ENCODE measurements at places on chromosomes 6 and 20. TPM values are rescaled to one million over a fixed set of nuclear protein-coding genes. Genes with fewer than 3 reads are reported as not detected.

HLA-DQB1 gene
- 2.7 TPM for total RNA-seq

EEF1A2 gene
- total RNA-seq, result 1.4 TPM

LY6G6D gene
- not detected for total RNA-seq

HLA-DQA1 gene
- 6.3 TPM for total RNA-seq

PTCRA gene
- total RNA-seq, result not detected

SYNCRIP gene
- 197 TPM for total RNA-seq

FAM83D gene
- 15.4 TPM for total RNA-seq
